ENCODE measurements at places on chromosomes 6 and 20.
A peak's percentile ranks its signal among the peaks of the same experiment; 100 is the strongest.

- no peak overlapping the region for H3K27ac ChIP-seq
- peaks cover 12% of the 10 kb centered on the region for H3K4me1 ChIP-seq
- H3K27me3 ChIP-seq: no peaks in the 10 kb centered on the region
- H3K36me3 ChIP-seq: no peaks in the 10 kb centered on the region
- no peak for DNase-seq
These were observed 270.6 kb downstream of the FARS2 start for GRCh38 chr6:5531853-5532375.

- no peaks in the 10 kb centered on the region for H3K4me1 ChIP-seq
- H3K27me3 ChIP-seq: no peaks in the 10 kb centered on the region
- no peak overlapping the region for H3K27ac ChIP-seq
- no peaks in the 10 kb centered on the region for H3K36me3 ChIP-seq
- no peak overlapping the region for H3K4me3 ChIP-seq
These were observed 34.7 kb downstream of the SLC35B3 start for GRCh38 chr6:8400663-8401062.

DNA sequence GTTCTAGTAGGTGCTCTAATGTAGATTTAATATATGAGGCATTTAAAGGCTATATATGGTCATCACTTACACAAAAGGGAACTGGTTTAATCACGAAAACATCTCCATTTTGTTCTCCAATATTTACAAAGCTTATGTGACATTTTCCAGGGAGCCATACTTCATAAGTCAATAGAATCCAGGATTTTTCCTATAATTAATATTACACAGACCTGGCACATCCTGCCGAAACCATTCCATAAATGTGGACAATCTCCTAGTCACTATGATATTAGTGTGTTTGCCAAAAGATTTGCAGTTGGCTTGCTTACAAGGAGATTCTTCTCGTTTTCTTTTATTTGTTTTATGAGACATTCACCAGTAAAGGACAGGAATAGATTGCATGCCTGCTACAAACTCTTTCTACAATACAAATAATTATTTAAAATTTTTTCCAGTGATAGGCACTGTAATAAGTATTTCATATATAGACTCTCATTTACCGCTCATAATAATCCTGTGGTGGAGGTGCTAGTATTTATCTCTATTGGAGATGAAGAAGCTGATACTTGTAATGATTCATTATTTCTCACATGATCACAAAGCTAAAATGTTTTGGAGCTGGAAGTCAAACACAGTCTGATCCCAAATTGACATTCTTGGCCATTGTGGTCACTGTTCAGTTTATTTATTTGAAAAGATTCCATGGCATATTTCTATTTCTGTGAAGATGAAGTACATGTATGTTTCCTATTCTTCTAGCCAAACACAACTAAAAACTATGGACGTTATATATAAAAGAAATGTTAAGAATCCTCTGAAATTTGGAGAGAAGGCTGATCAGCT, 597.0 kb downstream of the HTR1B start:
- H3K36me3 ChIP-seq: no peaks in the 10 kb centered on the region
- no peak overlapping the region for H3K4me3 ChIP-seq
- DNase-seq: no peak
- H3K27ac ChIP-seq: no peak overlapping the region
- no peaks in the 10 kb centered on the region for H3K27me3 ChIP-seq

DNA sequence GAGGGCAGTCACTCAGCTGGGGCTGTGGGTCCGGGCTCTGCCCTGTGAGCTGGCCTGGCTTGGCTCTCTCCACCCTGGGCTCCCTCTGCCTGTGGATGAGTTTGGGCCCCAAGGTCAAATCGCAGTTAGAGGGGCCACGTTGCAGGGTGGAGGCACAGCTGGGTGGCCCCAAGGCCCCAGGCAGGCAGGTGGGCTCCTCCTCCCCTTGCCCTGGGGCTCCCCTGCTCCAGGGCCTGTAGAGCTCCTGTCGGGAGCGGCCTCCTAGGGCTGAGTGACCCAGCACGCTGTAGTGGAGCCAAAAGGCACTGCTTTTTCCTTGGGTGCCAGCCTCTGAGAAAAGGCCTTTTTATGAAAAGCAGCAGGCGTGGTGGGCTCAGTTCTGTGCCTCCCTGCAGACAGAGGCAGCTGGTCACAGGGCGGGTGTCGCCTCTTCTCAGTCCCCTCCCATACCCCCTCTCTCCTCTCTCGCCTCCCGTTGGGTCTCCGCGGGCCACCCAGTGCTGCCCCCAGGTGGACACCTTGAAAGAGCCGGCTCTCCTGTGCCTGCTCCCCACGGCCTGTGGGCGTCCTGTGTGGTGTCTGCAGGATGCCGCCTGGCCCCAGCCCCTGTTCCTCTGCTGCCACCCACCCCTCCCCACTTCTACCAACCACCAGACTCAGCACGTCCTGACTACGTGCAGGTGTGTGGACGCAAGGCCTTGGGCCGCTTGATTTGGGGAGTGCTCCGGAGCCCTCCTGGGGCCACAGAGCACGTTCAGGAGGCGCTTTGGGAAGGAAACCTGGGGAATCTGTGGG, 13.2 kb downstream of the SS18L1 start:
- no peaks in the 10 kb centered on the region for H3K36me3 ChIP-seq
- H3K27me3 ChIP-seq: no peaks in the 10 kb centered on the region
- H3K4me3 ChIP-seq: no peak overlapping the region
- H3K4me1 ChIP-seq: peaks cover 23% of the 10 kb centered on the region
- DNase-seq: peak; percentile 87
- H3K27ac ChIP-seq: peak overlapping the region; percentile 87
